ENCODE measurements at places on chromosomes 16 and 17.
A peak's percentile ranks its signal among the peaks of the same experiment; 100 is the strongest.

DNA sequence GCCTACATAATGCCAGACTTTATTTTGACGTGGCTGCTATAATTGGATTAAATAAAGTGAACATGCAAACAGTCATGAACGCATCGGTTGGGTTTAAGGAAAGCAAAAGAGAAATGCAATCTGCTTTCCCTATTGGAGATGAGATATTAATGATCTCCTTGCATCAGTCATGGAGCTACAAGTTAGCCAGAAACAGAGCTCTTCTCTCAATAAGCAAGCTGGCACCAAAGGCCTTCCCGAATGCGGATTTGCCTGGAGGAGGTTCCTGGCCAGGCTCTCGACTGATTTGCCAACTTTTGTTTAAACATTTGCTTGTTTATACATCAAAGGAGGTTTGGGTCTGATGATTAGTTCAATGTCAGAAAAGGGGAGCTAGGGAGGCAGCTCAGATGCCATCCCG, 318.4 kb downstream of the XYLT1 start:
- no peak for DNase-seq

DNA sequence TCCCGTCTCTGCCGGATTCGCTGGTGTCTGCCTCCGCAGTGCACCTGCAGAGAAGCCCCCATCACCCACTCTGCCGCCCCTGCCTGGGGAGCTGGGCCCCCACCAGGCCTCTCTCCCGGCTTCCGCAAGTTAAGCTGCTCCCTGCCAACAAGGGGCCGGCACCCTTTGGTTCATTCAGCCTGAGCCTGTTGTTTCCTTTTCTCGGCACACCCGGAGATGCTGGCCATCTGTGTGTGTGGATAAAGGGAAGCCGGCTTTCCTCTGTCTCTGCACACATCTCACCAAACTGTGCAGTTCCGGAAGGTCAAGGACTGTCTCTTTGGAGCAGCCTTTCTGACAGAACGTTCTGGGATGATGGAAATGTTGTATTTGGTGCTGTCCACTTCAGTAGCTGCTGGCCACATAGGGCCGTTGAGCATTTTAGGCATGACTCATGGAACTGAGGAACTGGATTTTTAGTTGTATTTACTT, 6.8 kb downstream of the MAPK8IP3 start:
- DNase-seq: no peak

DNA sequence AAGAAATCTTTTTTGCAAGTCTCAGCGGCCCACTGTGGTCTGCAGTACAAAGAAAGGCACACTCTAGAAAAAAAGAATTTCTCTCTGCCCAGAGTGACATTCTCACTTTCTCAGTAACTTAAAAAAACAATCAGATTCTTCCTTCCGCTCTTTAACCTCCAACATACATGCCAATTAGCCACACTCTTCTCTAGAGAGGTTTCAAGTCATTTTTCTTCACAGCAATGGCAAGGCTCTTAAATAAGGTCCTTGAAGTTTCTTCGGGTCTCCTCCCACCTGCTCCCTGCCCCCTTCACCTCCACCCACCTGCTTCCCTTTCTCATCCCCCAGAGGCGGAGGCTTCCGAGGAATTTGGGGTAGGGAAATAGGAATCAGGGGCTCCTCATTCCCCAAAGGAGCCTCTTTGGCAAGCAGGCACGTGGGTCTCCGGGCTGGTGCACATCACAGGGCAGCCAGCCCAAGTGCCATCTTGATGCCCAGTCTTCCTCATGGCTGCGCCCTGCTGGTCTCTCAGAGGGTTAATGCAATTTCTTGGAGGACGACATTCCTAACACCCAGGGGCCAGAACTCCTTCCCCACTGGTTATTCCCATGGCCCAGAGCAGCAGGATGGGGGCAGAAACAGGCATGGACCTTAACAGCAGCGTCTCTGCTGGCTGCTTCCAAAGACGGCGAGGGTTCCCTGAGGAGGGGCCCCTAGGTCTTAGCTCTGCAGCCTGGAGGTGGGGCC, 855 bp upstream of the MEOX1 start:
- DNase-seq: no peak

GRCh38 chr17:79023180-79023705, 726 bp upstream of the C1QTNF1 start:
- DNase-seq: no peak

DNA sequence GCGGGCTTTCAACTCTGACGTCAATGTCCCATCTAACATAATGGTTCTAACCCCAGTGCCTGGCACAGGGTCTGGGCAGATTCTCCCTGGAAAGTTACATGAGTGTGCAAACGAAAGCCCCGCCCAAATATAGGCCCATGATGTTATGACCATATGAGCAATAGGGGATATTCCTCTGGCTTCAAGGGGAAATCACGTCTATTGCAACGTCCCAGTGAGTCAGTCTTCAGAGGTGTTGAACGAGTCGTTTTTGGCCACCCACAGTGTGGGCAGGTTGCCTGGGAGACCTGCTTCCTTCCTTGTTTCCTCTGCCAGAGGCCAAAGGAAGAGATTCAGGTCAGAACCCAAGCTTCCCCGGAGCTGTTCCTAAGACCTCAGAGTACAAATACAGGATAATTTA, 30.3 kb downstream of the PIK3R5 start:
- DNase-seq: no peak

DNA sequence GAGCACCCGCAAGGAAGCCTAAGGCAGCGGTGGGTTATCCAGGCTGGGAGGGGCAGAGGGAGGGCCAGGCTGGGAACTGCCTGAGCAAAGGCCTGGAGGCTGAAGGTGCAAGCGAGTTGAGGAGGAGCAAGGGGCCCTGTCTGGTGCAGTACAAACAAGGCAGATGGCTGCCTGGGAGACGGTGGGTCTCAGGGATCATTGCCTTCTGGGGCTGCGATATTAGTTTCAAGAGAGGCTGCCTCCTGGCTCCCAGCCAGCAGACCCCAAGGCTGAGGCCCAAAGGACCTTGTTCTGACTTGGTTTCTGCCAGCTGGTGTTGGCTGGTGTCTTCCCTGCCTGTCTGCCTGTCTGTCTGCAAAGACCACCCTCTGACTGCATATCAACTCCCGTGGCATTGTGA, 154.0 kb downstream of the IRF8 start:
- no peak for DNase-seq

GRCh38 chr17:79315358-79316105, 240.9 kb downstream of the ENGASE start:
- no peak for DNase-seq

- no peak for DNase-seq
Observed at GRCh38 chr17:36880268-36880905, 56.9 kb upstream of the LHX1 start.

DNA sequence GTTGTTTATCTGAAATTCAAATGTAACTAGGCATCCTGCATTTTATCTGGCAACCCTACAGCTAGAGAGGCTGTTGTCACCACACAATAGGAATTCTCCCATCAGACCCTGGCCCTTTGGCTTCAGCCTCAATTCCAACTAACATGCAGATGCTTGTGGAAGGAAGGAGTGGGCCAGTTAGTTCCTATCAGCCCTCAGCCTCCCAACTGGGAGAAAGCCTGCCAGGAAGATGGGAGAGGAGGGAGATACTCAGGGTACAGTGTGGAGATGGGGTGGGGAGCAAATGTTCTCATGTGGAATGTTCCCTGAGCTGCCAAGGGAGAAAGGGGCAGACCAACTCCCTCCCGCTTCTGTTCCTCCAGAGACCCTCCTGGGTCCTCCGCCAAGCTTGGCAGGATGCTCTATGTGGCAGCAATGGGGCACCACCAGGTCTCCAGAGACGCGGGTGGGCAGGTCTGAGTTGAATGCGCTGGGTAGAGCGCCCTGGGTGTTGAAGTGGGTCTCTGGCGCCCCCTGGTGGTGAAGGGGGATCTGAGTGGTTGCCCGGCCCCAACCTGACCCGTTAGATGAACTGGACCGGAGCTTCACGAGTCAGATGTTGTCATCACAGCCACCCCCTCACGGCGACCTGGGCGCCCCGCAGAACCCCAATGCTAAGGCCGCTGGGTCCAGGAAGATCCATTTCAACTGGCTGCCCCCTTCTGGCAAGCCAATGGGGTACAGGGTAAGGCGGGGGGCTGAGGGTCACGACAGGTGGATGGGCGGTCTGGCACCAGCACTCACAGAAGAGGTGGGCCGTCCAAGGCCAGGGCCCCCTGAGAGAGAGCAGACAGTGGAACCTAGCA, 15.2 kb downstream of the GALK1 start:
- DNase-seq: peak; percentile 90

DNA sequence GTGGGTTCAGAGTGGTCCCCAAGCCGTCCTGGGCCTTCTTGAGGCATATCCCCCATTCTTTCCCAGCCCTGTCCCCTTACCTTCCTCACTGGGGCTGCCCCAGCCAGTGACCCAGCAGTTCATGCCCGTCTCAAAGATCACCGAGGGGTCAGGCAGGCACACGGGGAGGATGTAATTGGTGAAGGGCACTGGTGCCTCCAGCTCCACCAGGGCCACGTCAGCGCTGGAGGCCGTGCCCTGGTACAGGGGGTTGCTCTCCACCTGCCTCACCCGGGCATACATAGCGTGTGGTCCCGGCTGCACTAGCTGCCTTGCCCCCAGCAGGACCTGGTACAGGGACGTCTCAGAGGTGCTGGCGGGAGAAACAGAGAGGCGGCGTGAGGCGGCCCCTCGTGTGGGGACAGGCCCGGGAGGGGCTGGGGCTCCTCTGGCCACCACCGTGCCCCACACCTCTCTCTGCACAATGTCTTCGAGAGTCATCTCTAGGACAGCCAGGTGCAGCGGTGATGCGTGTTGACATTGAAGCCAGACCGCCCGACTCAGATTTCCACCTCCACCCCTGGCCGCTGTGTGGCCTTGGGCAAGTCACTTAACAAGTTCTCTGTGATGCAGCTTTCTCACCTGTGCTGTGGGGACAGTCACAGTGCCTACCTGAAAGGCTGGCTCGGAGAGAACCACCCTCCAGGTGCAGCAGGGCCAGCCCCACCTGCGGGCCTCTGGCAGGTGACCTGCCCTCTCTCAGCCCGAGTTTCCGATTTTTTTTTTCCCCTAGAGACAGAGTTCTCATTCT, 5.8 kb downstream of the PRSS27 start:
- no peak for DNase-seq

DNA sequence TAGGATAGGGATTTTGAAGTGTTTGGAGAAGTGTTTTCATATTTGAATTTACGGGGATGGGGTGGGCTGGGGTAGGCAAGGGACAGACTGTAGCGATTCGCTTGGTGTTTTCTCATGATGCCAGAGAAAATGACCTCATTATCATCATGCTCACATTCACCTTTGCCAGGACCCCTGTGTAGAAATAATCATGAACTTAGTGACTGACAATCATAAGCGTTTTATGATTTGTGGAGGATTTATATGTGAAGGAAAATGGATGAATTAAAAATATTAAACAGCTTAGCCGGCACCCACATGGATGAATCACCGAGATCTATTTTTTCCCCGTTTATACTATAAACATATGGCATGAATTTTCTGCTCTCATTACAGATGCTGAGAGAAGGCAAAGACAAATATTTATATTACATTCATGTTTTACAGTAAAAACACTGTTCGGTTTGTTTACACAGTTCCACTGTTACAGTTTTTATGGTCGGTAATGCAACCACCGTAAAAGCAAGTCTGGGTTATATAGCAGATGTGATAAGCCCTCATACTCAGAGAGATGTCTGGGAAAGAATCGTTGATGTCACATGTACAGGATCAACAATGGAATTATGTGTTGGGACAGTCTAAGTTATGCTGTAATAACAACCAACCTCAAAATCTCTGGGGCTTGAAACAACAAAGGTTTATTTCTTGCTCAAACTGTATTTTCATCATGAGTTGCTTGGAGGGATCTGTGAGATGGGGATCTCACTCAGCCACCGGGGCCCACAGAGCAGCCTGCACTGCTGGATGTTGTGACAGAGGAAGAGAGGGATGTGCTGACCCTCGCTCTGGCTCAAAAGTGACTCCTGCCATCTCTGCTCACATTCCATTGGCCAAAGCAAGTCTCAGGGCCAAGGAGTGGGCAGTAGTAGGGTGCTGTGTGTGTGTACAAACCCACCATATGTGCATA, 85.1 kb downstream of the WWOX start:
- no peak for DNase-seq
